Effector memory CD4-positive, alpha-beta T cell (primary cell): ENCODE measurements at places on chromosomes 1 and 21.

DNA sequence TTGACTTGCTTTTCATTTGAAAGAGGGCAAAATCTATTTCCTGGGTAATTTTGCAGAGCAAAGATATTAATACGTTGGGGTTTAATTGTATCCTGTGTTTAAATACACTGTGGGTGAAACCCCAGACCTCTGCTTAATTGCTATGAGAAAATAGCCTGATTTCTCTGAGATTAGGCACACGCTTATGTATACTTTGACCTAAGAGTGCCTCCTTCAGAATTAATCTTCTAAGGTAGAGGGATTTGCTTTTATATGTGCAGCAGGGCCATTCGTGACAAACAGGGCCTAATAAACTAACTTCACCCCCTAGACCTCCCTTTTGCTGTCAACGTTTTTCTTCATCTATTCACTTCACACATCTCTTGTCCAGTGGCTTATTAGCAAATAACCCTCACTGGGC lies 216.9 kb upstream of the ADGRL2 start:
- no peak for DNase-seq

- DNase-seq = no peak
Observed at GRCh38 chr1:162139211-162139610, 69.7 kb downstream of the NOS1AP start.

DNA sequence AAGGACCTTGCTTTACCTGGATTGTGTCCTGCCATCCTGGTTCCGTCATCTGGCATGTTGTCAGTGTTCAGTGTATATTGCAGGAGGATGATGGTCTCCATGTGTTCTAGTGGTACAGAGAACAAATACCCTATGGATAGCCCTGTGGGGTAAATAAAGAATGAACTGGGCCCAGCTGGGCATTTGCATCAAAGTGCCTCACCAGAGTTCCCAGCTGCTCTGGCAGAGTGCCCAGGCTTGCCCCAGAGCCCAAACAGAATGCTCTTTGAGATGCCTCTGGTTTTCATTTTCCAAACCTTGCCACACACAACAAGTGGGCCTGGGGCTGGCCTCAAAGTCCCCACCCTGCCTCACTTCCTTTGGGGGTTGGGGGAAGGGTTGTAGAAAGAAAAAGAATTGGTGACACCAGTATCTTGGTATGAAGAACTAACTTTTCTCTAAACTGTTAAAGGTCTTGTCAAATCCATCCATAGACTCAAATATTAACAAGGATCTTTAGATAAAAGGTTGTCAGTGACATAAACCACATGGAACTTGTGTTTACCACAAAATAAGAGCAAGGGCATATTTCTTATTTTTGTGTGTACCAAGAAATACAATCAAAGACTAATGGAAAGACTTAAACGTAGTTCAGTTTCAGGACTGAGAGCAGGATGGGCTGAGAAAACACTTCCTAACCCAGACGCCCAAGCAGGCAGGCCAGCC lies 82.2 kb downstream of the LMO4 start:
- no peak for DNase-seq

DNA sequence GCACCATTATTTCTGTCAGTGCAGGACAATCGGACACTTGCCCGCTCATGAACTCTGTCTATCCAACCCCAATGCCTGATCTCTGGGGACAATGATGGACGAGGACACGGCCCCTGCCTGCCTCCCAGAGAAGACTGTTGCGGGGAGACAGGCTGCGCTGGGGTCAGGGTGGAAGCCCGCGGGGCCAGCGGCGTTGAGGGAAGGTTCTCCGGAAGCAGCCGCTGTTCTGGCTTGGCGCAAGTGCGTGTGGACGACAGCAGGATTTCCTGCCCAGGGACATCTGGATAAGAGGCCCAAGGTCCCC lies 18.8 kb downstream of the RHBG start:
- DNase-seq = no peak

DNA sequence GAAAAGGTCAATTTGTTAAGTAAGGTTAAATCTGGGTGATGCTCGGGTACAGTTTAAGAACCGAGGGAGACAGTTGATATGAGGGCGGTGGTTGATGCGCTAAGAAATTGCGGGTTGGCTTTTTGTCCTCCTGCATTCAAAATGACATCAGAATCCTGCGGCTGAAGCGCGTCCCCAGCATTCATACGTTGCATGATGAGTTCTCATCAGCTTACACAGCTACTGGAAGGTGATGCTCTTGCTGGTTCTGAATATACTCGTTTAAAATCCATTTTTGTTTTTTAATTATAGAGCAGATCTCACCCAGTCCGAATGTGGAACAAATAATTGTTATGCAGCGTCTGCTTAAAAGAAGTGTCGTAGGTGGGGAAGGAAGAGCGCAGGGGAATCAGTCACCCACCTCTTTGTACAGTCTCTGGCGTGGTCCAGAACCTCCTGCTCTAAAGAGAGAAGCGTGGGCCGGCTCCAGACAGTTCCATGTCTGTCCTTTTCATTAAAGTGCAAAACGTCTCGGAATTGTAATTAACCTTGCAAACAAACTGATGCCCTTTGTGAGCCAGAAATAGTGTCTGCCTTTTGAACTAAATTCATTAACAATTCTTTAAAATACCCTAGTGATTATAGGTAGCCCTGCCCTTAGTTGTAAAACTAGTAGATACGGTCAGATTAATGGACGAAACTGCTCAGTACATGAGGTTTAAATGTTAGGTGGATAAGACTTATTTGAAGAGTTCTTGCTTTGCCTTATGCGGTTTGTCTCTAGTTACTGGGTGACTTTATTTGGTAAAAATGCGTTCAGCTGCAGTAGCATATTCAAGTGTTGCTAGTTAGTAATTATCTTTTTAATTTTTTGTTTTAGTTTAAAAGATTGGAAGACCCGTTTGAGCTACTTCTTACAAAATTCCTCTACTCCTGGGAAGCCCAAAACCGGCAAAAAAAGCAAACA lies 741 bp downstream of the RGS2 start:
- peak; percentile 30 for DNase-seq

- no peak for DNase-seq
Observed at GRCh38 chr1:115757326-115757725, 11.2 kb downstream of the CASQ2 start.

GRCh38 chr1:218851586-218851985 lies 322.1 kb upstream of the LYPLAL1 start:
- no peak for DNase-seq
